Ascending aorta (tissue), 2 donors: ENCODE measurements at places on chromosomes 6 and 20.

- DNase-seq: no peak
These were observed 2.4 kb downstream of the PREP start for GRCh38 chr6:105400501-105400900.

DNA sequence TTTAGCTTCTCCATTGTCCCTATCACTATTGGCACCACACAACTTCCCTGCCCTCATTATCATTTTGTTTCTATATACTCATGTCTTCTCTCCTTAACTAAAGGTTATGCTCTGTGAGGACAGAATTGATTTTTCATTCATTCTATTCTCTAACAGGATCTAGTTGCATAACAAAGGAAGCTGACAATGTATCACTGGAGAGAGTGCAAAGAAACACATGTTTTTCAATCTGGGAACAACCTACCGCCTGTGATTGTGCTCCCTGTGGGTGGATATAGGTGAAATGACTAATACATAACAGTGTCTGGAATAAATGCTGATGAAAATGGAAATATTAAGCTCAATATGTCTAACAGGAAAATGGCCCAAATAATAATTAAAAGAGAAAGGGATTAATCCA, 56.6 kb downstream of the COL12A1 start:
- no peak for DNase-seq

GRCh38 chr20:47914792-47915191, 129.5 kb upstream of the SULF2 start:
- no peak for DNase-seq

GRCh38 chr20:37673444-37673843, 20.4 kb upstream of the CTNNBL1 start:
- DNase-seq: no peak

- no peak for DNase-seq
These were observed 2.8 kb downstream of the PDE10A start for GRCh38 chr6:165659945-165660856.

- no peak for DNase-seq
These were observed 291.4 kb upstream of the RNF217 start for GRCh38 chr6:124670801-124671200.

DNA sequence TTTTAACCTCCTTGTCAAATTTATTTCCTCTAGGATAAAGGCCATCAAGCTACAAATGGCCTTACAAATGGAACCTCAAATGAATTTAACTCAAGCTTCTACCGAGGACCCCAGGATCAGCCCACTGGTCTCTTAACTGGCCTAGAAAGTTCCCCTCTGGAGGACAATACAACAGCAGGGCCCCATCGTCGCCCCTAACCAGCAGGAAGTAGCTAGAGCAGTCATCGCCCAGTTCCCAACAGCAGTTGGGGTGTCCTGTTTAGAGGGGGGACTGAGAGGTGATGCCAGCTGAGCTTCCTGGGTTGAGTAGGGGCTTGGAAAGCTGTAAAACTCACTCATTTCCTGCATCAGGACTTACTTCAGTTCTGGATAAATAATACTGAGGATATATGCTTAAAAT, 25.6 kb downstream of the CEP85L start:
- no peak for DNase-seq

- DNase-seq: no peak
These were observed 34.6 kb upstream of the SCRT2 start for GRCh38 chr20:709991-710779.

DNA sequence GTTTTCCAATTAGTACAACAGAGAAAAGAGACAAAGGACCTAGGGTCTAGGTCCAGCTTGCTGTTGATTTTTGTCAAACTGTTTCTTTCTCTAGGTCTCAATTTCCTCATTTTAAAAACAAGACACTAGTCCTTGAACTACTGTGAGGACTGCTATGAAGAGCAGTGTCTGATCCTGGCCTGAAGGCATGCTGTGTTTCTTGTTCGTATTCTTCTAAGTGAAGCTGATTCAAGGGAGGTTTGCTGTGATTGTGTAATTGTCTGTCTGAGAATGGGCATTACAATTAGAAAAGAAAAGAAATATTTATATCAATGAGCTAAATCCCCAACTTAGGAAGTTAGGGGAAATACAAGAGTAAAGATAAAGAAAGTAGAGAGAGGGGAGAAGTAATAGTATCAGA, 228.2 kb upstream of the SUPT3H start:
- DNase-seq: no peak

DNA sequence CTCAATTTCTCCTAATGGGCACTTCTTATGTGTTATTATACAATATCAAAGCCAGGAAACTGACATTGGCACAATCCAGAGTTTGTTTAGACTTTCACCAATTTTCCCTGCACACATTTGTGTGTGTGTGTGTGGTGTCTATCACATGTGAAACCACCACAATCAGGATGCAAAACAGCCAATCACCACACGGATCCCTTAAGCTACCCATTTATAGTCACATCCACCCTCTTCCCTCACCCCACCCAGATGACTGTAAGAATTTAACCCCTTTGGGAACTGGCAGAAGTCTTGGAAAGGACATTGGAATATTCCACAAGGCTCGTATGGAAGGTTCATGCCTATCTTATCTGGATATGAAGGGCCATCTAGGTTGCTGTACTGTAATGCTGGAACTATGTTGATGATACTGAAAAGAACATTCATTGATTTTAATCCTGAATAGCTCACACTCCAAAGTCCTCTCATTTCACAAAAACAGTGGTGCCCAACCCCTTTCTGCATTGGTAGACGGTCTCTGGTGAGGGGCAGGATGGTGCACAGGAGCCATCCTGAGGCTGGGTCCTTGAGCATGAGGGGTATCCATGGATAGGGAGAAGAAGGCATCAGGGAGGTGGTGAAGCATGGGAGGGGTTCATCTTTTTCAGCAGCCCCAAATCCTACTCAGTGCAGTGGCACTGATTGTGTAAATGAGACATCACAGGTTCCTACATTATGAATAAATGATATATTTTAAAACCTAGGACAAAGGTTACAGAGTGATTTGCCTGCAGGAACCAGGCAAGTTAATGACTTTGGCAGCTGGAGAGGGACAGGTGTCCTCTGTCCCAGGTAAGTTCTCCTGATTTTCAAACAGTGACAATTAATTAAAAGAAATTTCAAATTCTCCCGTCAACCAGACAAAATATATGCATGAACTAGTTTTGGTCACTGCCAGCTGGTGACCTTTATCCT, 12.1 kb upstream of the CTCFL start:
- DNase-seq: no peak

DNA sequence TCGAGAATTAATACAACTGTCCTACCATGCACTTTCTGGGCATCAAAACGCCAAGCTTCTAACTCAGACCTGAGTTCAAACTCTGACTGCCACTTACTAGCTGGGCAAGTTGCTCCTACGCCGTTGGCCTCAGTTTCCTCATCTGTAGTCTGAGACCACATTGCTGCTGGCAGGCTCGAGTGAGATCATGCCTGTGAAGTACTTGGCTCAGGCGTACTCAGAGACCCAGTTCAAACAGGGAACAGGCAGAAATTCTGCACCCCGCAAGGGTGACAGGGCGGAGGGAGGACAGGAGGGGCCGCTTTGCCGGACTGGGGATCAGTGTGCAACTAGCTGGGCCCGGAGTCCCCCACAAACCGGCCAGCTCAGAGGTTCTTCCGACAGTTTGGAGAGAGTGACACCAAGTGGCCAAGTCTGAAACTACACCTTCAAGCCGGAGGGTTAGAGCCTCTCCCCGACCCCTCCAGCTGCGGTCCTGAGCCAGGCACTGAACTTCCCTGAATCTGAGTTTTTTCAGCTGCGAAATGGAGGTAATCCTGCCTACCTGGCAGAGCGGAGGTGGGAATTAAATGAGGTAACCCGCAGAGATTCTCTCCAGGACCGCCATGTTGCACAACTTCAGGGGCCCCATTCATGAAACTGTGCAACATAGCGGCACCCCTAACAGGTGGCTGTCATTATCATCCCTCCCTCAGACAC, 46.0 kb upstream of the PTPN1 start:
- DNase-seq: no peak

DNA sequence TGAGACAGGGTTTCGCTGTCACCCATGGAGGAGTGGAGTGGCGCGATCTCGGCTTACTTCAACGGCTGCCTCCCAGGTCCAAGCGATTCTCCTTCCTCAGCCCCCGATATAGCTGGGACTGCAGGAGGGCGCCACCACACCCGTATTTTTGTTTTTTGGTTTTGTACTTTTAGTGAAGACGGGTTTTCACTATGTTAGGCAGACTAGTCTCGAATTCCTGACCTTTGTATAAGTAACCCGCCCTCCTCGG, 115.4 kb upstream of the BTN3A2 start:
- DNase-seq: no peak

DNA sequence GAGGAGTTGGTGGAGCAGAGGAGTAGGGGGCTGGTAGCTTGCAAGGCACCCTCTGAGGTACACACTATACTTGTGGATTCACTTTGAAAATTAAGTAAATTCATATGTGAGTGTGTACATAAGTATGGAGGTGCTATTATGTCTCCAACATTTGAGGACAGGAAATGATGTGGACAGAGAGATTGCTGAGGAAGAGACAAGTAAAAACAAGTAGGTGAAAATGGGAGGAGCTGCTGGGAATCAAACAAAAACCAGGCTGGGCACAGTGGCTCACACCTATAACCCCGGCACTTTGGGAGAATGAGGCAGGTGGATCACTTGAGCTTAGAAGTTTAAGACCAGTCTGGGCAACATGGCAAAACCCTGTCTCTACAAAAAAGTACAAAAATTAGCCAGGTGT, 69.2 kb upstream of the LYRM2 start:
- DNase-seq: no peak

DNA sequence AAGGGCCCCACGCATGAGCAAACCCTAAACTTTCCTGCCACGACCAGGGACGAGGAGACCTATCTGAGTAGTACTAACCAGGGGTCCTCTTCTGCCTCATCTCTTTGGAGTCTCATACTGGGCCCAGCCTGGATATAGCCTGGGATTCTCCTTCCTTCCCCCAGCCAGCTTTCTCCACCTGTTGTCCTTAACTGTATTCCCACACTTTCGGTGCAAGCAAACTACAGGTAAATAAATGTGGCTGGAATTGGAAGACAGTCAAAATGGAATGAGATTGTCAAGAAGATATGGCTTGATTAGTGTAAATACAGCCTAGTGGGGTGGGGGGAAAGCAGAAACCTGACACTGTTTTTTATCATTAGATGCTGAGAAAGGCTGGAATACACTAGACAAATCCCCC, 23.5 kb upstream of the LY86 start:
- DNase-seq: no peak

DNA sequence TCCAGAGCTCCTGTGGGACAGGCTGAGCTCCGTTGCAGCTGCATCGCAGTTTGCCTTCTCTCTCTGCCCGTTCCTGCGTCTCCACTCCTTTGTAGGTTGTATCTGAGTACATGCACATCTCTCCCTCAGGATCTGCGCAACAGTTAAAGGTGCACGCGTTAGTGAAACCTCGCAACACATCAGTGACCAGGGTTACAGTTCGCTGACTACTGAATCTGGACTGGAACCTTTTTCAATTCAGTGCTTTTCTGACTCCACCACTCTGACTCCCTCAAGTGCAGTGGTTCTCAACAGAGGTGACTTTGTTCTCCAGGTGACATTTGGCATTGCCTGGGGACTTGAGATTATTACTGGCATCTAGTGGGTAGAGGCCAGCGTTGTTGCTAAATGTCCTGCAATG, 44.0 kb downstream of the UST start:
- no peak for DNase-seq

DNA sequence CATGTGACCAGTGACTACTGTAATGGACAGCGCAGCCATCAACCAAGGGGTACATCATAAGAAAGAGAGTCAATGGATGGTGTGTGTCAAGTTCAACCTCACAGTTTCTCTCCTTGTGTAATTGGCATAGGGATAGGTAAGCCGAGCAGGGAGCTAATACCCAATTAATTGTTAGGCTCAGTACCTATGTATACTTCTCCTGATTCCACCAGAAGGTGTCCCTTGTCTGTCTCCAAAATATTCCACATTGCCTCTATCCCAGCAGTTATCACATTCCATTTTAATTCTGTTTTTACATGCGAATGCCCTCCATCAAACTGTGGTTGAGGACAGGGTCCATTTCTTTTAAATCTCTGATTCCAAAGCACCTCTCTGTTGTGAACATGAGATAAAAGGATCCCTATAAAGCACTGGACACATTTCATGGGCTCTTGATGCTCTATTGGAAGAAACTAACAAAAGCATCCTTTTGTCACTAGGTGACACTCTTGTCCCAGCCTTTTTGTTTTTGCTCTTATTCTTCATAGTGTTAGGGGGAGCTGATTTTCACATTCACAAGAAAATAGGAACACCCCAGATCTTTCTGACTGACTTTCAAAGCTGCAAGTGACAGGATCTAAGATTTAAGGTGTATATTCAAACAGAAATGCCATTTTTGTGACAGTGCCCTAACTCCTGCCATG, 38.9 kb downstream of the FBXO9 start:
- DNase-seq: no peak

DNA sequence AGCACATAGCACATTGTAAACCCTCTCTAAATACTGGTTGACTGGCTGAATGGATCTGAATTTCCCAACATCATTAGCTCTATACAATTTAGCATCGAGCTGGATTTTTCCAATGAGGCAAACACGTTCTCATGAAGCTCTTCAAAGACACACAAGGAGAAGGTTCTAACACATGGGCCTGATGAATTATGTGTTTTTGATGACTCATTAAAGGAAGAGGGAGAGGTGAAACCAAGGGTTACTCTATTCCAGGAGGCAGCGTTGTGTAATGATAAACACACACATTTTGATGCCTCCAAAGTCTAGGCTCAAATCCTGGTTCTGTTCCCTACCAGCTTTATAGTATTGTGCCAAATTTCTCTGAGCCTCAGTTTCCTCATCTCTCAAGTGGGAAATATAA, 84.3 kb downstream of the PFDN4 start:
- DNase-seq: no peak

DNA sequence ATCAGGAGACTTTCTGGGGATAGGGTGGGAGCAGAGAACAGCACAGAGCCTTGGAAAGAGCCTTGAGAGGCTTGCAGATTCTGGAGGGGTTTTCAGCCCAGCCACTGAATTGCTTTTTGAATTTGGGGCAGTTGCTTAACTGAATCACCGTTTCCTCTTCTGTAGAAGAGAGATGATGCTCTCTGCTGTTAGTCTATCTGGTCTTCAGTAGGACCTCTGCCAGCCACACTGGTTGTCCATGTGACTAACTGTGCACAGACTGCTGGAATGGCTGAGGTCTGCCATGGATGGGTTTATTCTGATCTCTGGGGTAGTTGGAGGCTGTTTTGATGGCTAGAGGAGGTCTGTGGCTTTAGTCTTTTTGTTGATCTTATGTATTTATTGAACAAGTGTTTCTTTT, 21.4 kb upstream of the PRDM1 start:
- DNase-seq: no peak

DNA sequence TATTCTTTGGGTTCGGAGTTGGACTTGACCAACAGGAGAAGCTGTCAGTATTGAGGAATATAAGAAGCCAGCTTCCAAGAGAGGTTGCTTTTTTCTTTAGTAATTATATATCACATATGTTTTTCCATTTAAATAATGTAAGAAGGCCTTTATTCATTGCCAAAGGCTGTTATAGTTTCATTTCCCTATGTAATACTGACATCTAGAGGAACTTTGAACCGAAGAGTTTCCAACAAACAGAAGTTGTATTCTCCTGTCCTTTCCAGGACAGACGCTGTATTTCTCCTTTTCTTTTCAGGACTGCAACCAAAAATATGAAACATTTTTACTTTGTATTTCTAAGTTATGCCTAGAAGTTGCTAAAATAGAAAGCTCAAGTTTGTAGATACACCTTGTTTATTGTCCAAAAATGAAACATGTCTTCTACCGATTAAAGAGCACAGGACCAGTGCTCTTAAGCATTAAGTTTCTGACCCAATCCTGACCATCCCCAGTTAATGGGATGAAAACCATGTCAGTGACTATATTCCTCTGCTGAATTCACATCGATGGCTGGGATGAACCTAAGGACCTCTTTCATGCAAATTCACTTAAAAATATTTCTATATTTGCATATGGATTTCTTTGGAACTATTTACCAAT, 55.1 kb downstream of the MYLK4 start:
- no peak for DNase-seq
